Activated effector memory CD4-positive, alpha-beta T cell treated with anti-CD3 and anti-CD28 coated beads, Interleukin-2, amount 50 U/mL, for 16 hours (primary cell): ENCODE measurements at places on chromosomes 6 and 20.

- DNase-seq: no peak
These were observed 47.2 kb downstream of the PTPRA start for GRCh38 chr20:2920473-2920872.

- no peak for DNase-seq
These were observed 25.9 kb upstream of the PTCHD4 start for GRCh38 chr6:48136856-48137255.

- no peak for DNase-seq
These were observed 15.3 kb downstream of the RRP36 start for GRCh38 chr6:43036712-43037111.

DNA sequence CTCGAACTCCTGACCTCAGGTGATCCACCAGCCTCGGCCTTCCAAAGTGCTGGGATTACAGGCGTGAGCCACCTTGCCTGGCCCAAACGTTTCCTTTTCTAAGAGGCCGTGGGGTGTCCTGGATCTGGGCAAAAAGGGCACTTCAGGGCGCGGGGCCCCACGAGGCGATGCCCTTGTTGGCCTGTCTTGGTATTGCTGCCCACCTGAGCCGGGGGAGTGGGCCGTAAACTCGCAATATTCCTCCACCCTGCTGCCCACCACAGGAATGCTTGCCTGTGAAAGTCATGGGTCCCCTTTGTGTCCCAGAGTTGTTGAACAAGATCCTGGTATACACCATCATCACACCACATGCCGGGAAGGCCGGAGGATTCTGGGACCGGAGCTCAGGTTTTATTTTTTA, 49.0 kb downstream of the SSR1 start:
- peak; percentile 39 for DNase-seq

DNA sequence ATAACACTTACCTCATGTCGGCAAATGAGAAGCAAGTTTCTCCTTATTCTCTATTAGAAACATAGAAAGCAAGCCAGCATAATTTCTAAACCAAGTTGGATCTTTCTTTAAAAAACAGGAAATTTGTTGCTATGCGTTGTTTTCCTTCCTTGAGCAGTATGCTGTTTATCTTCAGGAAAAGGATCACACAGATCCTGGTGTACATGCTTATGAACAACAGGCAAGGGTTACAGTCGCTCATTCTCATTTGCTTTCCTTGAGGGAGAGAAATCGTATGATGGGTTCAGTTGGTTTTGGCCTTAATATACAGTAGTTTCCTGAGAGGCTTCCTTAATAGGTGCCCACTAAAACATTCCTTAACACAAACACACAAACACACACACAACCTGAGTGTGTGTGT, 118.8 kb downstream of the FYN start:
- no peak for DNase-seq

DNA sequence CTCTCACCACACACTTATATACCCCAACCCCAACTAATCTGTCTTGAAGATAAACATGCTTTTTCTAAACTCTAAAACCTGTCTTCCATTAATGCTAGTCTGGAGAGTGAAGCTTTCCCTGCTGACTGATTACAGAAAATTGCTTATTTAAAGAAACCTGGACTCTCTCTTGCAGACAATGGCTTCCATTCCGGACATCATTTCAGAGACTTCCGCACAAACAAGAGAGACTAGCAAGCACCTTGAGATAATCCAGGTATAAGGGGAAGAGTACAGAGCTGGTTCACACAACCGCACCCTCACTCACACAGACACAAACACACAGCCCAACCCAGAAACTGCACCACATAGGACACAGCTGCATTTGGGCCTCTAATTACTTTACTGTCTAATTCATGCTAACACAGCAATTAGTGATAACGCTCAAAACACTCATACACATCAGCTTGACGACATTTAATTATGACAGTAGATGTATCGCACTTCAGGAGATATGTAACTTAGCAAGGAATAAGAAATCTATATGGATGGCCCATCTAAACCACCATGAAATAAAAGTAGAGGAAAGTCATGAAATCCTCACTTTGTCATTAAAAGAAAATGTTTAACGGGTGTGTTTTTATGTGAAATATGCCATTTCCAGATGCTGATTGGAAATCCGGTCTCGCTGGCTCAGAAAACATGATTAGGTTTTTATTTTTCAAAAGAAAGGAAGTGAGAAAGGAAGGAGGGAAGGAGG, 138.1 kb upstream of the JARID2 start:
- DNase-seq: no peak

DNA sequence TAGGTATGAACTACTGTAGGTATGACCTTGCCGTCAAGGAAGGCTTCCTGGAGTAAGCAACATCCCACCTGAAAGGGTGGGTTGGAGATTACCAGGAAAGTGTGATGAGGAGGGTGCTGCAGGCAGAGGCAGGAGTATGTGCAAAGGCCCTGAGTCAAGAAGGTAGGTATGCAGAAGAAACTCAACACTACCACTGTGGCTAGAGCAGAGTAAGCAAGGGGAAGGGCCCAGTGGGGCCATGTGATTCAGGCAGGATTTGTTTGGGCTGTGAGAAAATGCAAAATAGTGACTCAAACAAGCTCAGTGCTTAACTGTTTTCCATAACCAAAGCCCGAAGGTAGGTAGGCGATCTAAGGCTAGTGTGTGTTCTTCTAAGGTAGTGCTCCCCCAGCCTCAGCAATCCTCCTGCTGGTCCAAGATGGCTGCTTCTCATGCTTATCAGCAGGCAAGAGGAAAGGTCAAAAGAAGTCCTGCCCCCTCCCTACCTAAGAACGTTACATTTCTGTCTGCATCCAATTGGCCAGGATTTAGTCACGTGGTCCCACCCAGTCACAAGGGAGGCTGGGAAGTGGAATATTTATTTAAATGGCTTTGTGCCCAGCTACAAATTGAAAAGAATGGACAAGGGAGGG, 36.2 kb upstream of the HMGA1 start:
- DNase-seq: no peak

DNA sequence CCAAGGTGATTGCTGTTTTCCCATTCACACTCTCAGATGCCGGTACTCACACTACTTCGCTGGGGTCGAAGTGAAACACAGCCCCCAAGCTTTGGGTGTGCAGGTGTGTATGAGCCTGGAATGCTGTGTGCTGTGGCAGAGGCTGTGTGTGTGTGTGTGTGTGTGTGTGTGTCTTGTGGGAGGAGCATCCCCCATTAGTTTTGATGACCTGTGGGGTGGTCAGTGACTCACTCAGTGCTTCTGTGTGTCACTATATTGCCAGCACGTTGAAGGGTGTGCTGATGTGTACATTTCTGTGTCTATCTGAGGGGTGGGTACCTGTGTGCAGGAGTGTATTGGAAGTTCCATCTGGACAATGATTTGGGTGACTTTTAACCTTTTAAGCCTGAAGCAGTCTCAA, 5.0 kb upstream of the SLC12A5 start:
- DNase-seq: no peak

DNA sequence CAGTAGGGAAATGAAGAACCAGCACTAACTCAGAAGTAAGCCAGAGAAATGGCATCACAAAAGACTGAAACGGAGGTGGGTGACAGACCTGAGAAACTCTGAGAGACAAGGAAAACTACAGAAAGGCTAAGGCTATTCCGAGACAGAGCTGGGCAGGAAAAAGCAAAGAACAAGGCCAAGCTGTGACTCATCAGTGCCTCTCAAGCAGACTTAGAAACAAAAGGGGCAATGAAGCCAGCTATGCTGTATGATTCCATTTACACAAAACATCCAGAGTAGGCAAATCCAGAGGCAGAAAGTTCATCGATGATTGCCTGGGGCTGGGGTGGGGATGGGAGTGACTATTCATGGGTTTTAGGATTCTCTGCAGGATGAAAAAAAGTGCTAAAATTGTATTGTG, 50.0 kb downstream of the SLC23A2 start:
- DNase-seq: no peak

- DNase-seq: peak; percentile 80
These were observed 7.0 kb downstream of the DYNLRB1 start for GRCh38 chr20:34522969-34523871.

DNA sequence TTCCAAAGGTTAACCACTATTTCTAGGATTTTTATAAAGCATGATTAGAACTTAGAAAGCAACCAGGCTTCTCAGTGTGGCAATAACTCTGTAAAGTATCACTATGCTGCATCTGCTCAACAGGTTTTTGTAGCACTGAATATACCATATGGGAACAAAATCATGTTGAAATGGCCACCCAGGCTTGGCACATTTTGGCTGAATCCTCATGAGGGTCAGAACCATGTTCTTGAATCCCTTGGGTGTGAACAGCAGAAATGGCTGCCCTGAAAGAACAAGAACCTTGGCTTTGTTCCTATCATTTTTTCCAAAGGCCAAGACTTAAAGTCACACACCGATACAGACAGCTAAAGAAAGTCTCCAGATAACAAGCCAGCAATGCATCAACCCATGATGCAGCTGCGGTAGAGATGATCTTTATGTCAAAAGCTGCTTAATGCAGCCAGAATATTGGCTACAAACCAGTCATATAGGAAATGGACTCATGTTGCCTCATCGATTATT, 283.0 kb upstream of the NOX3 start:
- no peak for DNase-seq

- DNase-seq: no peak
These were observed 68.0 kb upstream of the KCNQ5 start for GRCh38 chr6:72553531-72554511.

- DNase-seq: no peak
These were observed 18.2 kb downstream of the BMP7 start for GRCh38 chr20:57248132-57248797.

DNA sequence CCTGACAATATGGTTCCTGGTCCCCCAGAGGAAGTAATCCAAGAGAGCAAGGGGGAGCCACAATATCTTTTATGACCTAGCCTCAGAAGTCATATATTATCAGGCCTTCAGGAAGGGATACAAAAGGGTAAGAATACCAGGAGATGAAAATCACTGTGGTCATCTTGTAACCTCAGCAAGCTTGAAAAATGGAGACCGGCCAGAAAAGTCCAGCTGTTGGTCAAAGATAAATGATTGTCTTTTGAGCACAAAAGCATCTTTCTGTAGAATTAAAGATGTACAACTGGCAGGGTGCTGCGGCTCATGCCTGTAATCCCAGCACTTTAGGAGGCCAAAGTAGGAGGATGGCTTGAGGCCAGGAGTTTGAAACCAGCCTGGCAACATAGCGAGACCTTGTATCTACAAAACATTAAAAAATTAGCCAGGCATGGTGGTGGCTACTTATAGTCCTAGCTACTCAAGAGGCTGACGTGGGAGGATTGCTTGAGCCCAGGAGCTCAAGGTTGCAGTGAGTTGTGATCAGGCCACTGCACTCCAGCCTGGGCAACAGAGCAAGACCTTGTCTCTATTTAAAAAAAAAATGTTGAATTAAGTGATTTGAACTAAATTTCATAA, 118.0 kb upstream of the MARCKS start:
- no peak for DNase-seq

- DNase-seq: no peak
These were observed 80.9 kb downstream of the CAP2 start for GRCh38 chr6:17474289-17474688.

- DNase-seq: peak; percentile 91
These were observed 63.6 kb downstream of the GTF2H5 start for GRCh38 chr6:158231551-158232315.

DNA sequence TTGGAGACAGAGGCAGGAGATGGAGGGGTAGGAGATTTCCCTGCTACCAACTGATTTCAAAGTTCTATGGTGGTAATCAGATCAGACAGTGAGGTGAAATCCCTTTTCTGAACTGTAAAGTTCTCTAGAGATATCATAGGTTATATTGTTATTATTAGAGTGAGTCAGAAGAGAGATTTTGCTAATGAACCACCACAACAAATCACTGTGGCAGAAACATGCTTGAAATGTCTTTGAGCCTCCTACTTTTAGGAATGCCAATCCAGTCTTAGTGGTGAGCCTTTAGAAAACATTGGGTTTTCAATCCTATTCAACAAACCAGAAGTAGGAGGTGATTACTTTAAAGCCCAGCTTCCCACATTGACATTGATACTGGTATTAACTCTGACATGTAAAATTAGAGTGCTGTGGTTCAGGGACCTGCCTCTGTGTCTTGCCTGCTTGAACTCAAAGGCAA, 136.7 kb upstream of the CNR1 start:
- no peak for DNase-seq

- no peak for DNase-seq
These were observed 12.2 kb downstream of the IGF2R start for GRCh38 chr6:159981071-159981402.

DNA sequence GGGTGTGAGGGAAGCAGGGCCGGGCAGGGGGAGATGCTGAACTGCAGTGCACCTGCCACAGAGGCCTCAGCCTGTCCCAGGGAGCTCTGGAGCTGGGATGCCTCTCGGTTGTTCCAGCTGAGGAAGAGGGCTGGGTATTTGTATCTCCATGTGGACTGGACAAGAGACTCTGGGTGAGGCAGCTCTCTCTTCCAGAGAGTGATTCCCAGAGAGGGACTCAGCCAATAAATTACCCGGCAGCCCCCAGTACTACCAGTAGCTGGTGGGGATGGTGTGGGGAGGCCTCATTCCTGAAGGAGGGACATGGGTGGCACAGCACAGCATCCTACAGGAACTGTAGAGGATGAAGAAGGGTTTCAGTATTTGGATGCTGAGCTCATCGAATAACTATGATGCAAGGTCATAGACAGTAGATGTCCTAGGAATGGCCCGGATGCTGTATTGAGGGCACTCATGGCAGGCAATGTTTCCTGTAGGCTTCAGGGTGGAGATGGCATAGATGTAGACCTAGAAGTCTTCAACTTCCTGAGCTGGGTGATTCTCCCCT, 1.4 kb downstream of the FGD2 start:
- no peak for DNase-seq

GRCh38 chr20:24651171-24651975, 181.9 kb downstream of the SYNDIG1 start:
- DNase-seq: peak; percentile 30

- DNase-seq: no peak
These were observed 108.1 kb downstream of the CEBPB start for GRCh38 chr20:50298554-50299324.

DNA sequence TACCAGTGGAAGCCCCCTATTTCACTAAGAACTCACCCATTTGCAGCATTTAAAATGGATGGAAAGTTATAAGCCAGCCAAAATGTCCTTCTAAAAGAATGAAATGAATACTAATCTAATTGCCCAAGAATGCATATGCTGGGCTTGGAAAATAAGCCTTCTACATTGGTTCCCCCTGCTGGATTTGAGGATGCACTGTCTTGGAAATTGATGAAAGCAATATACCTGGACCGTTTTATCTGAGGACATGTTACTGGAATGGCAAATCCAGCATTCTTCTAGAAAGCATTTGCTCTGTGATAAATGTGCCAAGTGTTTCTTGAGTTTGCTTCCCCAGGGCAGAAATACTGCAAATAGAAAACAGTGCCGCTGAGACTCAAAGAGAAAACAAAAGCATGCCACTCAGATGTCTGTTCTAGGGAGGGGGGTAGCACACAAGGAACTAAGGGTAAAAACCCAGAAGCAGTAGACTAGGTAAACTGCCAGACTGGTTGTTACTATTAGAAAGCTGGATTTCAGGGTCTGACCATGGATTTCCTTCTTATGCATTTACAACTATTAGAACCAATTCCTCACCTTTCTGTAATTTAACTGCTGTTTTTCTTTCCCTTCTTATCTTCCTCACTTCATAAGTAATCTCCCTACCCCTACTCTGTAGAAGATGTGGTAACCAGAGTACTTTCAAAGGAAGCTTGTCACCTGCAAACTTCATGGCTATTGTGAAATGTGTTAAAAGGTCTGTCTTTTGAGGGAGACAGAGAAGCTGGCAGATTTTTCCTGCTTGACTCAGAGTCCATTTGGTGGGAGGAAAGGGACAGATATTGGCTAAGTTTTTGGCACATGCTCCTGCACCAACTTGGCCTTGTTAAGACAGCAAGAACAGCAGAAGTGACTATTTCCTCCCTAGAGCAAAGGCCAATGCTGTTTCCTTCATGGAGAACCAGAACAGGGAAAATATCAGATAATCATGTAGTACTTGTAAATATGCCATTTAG, 642.6 kb downstream of the KIF16B start:
- DNase-seq: no peak
